LHCN-M2 (cell line): ENCODE measurements at places on chromosomes 5 and 9. TPM values are rescaled to one million over a fixed set of nuclear protein-coding genes. Genes with fewer than 3 reads are reported as not detected.

CAVIN4 gene
- 2.2 and 5.2 TPM in 2 replicates for total RNA-seq

CDX1 gene
- total RNA-seq = not detected in 2 replicates

- peak; percentile 45 for DNase-seq
Measured at GRCh38 chr5:9545992-9546851, at the start of gene SEMA5A. Gene SEMA5A (minus strand): TSS chr5:9546075. CDS start chr5:9379946, 166,129 bp downstream.

- peak; percentile 100 for DNase-seq
Measured at GRCh38 chr5:157506981-157507780, 47.2 kb downstream of the NIPAL4 start.

- DNase-seq = no peak
Measured at GRCh38 chr9:98154678-98155077, 35.7 kb upstream of the TRIM14 start.

- no peak for DNase-seq
Measured at GRCh38 chr5:151258201-151258611, 5.2 kb downstream of the GM2A start.
